ENCODE measurements at places on chromosomes 11 and 22.
A peak's percentile ranks its signal among the peaks of the same experiment; 100 is the strongest.

- DNase-seq, result no peak
Measured at GRCh38 chr22:40595497-40596234, 40.9 kb downstream of the MRTFA start.

- no peak for DNase-seq
Measured at GRCh38 chr11:123093739-123094138, 31.8 kb upstream of the HSPA8 start.

- no peak for DNase-seq
Measured at GRCh38 chr11:9509041-9509440, 48.2 kb downstream of the ZNF143 start.

DNA sequence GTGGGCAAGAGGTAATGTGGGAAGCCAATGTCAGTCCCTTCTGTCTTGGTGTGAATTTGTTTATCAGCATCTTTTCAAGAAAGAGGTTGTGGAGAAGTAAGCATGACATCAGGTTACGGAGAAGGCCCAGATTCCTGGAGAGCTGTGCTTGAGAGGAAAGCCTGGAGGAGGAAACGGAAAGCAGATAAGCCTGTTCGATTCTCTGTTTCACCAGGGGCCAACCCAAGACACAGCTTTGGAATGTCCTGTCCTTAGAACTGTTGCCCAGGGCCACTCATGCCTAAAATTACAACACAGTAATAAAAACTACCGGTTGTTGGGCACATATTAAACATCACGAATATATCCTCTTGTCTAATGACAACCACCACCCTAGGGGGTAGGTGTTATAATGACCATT is 148.5 kb downstream of the NAV2 start:
- no peak for DNase-seq

DNA sequence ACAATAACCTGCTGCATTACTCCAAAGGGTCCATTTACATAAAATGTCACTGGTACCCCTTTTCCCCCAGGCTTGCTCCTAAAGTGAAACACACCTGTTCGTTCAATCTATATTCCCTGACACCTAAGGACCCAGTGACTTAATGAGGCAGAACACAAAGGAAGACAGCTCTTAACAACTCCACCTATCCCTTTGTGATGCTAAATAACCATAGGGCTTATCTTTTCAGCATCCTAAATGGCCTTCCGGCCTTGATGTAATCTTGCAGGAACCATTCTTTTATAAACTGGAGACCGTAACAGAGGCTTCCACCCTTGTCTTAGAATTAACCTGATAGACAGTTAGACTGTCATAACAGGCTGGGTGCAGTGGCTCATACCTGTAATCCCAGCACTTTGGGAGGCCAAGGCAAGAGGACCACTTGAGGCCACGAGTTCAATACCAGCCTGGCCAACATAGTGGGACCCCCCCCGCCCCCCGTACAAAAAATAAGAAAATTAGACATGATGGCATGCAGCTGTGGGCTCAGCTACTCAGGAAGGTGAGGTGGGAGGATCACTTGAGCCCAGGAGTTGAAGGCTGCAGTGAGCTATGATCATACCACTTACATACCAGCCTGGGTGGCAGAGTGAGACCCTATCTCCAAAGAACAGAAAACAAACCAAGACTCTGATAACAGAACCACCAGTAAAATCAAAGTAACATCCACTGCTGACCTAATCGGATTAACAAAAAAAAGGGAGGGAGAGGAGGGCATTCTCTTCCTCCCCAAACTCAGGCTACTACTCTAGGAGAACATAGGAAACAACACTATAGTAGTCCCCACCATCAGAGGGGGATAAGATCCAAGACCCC is 5.1 kb downstream of the CHEK2 start:
- no peak for DNase-seq

DNA sequence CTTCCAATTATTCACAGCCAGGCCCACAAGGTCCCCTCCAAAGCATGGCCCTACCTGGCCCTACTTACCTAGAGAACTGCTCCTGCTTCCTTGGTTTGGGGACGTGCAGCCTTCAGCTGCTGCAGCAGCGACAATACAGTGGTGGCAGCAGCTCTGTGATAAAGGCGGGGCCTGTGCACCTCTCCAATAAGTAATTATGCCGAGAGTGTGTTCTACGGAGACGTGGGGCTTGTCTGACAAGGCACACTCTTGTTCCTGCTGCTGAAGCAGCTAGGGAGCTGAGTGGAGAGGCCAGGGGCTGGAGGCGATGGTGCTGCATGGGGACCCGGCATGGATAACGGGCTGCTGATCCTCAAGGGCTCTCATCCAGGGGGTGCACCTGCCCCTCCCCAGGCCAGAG is 98.0 kb upstream of the THY1 start:
- DNase-seq, result peak; percentile 25

DNA sequence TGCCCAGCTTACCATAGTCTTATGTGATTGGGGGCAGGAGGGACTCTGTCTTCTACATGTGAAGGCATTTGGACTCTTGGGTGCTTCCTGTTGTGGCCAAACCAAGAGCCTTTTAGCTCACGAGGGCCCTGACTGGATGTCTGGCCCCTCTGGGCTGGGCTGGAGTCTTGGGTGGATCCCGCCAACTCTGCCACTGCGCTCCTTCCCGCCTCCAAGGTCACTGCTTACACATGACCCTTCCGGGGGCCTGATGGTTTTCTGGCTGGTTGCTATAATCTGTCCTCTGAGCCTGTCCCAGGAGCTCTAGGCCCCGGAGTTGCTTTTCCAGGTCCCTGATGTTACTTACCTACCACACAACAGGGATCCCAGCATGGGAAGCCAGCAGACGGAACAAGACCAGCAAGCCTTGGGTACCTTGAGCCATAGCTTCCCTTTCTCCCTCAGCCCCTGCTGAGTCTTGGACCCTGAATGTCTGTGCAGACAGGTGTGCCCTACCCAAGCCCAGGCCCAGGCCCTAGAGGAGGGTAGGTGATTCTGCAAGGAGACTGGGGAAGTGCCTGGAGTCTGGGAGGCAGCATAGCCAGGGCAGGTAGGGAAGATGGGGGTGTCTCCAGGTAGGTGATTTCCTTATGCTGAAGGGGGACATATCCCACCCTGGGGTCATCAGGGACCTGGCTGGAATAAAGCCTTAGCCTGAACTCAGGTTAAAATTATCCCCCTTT is 100.3 kb downstream of the TSPAN18 start:
- no peak for DNase-seq

DNA sequence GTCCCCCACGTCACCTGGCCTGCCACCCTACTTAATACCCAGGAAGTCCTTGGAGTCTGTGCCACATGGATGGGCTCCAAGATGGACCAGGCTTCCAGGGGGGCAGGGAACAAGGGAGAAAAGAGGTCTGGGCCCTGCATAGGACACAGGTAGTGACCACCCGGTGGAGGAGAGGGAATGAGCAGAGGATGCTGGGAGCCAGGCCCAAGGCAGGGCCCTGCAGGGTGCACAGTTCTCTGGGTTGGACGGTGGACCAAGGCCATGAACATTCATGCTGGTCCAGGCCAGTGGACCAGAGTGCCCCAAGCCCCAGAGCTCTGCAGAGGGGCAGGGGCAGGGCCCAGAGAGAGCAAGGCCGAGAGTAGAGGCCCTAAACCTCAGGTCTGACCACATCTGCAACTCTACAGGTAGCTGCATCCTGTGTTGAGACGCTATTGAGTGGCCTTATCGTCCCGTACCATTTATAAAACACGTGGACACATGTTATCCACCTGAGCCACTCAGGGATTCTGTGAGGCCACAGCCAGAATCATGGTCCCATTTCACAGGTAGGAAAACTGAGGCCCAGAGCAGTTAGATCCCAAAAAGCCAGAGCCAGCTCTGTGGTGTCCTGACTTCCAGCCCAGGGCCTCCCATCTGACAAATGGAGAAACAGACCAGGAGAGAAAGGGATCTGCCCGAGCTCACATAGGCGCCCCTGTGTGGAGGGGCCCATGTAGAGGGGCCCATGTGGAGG is 46.4 kb downstream of the IGLL5 start:
- no peak for DNase-seq

GRCh38 chr11:623349-623869 is 1.3 kb downstream of the CDHR5 start:
- no peak for DNase-seq

DNA sequence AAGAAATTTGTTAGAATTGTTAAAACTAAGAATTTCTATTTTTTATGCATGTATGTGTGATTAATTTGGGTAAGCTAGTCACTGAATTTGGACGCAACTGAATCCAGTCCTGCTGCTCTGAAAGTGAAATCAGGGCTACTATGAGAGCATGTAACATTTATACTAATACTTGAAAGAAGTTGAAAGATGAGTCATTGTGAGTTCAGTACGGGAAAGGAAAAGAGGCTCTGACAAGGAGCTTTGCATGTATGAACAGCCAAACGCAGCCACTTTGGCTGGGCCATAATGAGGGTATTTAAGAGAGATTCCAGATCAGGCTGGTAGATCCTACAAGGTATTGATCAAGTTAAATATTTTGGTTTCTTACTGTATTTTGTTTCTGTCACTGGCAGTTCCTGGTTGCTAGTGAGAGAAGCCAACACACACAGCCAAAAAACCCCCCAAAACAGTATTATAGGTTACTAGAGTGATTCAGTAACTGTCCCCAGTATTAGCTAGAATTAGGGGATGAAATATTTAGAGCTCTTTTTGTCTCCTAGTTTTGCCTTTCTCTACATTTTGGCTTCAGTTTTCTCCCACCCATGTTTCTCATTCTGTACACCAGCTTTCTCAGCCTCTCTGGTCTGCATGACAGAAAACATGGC is 14.1 kb downstream of the AASDHPPT start:
- DNase-seq, result no peak

DNA sequence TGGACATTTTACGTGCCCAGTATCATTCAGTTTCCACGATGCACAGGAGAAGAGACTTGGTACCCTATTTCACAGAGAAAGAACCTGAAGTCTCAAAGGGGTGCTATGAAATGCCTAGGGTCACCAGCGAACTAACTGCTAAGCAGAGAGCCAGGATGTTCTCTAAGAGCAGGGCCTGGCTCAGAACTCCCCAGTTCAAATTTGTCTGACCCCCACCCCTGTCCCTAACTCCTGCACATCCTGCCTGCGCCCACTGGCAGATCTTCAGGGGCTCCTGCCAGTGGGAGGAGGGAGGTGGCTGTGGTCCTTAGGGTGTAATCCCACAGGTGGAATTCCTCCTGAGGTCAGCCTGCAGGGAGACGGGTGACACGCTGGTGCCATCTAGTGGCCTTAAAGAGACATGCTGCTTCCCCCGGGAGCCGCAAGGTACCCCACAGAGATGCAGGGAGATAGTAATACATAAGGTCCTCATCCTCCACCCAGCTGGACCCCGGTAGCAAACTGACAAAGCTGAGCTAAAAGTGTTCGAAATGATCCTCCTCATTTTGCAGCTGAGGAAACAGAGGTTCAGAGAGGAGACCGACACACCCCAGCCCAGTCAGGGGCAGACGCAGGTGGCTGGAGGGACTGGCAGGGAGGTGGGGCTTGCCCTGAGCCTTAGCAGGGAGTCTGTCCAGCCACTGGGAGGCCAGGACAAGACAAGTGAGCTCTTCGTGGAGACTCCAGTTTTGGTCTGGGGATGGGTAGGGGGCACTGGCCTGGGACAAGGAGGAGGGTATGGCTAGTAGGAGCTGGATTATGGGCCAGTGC is 34.1 kb downstream of the MB start:
- DNase-seq, result peak; percentile 48

GRCh38 chr22:28798810-28799605 is 1.4 kb downstream of the XBP1 start:
- no peak for DNase-seq

- DNase-seq, result no peak
Measured at GRCh38 chr22:38086001-38086845, 2.2 kb upstream of the SLC16A8 start.

DNA sequence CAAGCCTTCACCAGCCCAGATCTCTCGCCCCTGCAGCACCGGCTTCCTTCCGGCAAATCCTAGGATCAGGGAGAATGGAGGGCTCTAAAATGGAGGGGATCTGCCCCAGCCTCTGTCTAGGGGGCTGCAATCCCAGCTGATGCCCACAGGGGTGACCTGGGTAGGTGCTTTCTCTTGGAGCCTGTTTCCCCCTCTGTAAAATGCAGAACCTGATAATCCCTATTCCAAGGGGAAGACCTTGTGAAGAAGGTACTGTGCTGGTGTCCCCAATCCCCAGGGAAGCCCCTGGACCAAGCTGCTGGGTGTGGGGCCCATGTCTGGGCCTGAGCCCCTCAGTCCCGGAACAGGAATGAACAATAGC is 2.8 kb downstream of the EMID1 start:
- no peak for DNase-seq

GRCh38 chr11:18650859-18651557 is 16.9 kb upstream of the SPTY2D1 start:
- DNase-seq, result no peak

DNA sequence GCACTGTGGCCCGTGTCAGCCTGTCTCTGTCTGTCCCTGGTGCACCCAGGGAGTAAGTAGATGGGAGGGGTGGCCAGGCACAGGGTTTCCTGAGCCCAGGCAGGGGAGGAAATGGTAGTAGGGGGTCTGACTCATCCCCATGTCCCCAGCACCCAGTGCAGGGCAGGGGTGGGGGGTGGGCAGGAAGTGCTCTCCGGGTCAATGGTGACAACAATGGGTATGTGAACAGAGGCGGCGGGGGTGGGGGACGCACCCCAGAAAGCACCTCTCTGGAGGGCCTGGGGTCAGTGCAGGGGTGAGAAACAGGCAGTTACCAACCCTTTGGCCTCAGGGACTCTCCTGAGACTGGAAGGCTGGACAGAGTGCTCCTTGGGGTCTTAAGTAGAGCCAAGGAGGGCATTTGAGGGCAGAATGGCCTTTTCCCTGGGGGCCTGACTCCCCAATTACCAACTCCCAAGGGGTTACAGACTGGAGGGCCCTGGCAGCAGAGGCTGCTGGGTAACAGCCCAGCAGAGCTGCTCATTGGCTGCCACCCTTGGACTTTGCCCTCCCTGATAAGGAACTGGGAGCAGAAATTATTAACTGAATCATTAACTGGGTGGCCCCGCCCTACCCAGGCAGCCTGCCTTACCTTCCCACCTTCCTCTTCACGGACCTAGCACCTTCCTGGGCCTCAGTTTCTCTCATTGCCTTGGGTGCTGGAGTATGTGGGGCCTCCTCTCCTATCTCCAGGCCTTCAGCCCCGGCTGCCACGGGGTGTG is 4.2 kb downstream of the MYRF start:
- no peak for DNase-seq

- no peak for DNase-seq
Measured at GRCh38 chr11:27210531-27210930, 152.5 kb downstream of the CCDC34 start.

DNA sequence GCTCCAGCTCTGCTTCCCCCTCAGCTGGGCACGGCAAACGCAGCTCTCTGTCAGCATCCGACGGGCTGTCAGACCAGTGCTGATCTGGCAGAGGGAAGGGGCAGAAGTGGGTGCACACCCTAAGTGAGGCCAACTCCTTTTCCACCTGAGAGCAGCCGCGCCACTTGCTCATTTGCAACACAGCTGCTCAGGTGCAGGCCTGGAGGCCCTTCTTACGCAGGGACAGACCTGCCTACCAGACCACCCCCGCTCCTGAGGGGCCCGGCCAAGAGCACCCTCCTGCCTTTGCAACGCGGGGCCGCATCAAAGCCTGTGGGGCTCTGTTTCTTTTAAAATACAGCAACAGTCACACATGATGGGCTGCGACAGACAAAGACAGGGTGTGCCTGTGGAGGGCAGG is 47.8 kb upstream of the BID start:
- no peak for DNase-seq

GRCh38 chr22:46536537-46537224 is 739 bp downstream of the CELSR1 start:
- DNase-seq, result no peak

GRCh38 chr22:29855611-29856181 is 17.6 kb upstream of the ASCC2 start:
- no peak for DNase-seq

All from NCI-H2227 treated with DMSO at 0.1 percent for 48 hours (cell line).